Umbilical cord (tissue), 2 donors: ENCODE measurements at places on chromosomes 7 and 10. TPM values are rescaled to one million over a fixed set of nuclear protein-coding genes. Genes with fewer than 3 reads are reported as not detected.

DNA sequence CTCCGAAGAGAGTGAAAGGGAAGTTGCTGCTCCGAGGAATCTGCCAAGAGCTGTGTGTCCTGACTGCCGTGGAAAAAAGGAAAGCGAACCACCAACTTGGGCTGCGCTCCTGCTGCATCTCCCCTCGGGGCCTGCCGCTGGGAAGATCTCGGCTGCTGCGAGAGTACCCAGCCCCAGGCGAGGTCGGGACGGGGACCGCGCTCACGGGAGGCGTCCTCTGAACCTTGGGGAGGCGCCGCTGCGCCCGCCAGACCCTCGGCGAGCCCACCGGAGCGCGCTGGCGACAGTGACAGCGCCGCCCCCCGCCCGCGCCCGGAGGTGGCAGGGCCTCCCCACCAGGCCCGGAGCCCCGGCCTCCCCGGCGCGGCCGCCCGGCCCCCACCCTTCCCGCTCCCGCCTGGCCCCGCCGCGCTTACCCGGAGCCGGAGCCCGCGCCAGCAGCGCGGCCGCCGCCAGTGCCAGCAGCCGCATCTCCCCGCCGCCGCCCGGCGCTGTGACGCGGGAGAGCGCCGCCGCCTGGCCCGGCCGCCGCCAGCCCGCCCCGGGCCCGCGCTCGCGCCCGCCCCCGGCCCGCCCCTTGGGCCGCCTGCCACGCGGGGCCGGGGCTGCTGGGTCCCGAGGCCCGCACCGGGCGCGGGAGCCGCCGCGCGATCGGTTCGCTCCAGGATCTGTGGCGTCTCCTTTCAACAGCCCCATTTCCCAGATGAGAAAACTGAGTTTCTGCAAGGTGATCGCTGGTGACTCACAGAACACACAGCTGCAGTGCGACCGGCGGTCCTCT, at the start of gene VSTM4:
TSS of gene VSTM4 (minus strand) at position 508 of the 781 bp plus-strand sequence. CDS start at position 471, 37 bp downstream.
- DNase-seq: peak; percentile 72

DNA sequence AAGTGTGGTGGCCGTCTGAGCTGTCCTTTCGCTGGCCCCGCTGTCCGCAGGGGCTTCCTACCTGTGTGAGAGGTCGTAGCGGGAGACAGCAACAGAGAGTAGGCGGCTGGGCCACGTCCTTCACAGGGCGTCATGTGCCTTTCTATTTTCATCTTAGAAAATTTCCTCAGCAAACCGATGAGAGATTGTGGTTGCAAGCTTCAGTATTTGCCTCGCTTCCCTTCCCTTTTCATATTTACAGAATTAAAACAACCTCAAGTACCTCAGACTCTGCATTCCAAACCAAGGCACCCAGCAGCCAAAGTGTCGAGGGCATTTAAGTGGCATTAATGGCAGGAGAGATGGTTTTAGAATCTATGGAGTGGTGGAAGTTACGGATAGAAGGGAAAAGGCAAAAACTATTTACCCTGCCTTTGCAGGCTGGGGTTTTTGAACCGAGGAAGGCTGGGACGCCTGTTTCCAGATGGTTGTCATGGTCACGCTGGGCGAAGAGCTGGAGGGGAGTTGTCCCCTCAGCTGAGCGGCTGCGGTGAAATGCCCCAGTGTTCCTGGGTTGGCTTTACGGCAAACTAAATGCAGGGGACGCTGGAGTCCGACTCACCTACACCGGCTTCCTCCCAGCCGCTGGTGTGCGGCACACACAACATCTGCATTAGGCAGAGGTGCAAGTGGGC, 41.9 kb downstream of the WIPI2 start:
- peak; percentile 14 for DNase-seq

DNA sequence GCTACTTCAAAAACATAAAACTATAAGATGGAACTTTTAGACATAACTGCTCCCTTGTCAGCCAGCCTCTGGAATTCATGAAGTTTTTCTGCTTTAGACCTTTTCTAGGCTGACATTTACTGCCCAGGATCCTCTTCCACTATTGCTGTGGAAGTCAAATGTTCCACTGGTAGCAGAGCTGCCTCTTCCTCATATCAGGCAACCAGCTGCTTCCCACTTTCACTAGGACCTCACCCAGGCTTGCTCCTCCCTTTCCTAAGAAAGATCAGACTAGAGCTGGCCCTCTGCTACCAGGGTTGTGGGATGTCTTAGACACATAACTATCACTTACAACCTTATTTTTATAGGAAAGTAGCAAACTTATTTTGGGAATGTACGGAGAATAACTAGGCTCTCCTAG, 121.5 kb downstream of the CTTNBP2 start:
- no peak for DNase-seq

DNA sequence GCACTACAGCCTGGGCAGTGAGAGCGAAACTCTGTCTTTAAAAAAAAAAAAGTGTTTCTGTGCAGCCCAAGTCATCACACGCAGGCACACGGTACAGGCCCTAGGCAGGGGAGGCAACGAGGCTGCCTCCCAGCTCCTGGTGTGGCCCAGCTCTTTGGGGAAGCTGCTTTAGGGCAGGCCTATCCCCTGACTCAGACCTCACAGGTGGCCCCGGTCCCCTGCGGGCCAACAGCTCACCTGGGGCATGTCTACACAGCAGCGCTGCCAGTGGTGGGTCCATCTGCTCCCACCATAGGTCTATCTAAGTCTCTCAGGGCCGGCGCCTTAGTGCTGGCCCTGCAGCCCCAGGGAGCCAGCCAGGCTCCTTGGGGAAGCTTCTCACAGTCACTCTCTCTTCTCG, 31.4 kb downstream of the ZAN start:
- no peak for DNase-seq

DNA sequence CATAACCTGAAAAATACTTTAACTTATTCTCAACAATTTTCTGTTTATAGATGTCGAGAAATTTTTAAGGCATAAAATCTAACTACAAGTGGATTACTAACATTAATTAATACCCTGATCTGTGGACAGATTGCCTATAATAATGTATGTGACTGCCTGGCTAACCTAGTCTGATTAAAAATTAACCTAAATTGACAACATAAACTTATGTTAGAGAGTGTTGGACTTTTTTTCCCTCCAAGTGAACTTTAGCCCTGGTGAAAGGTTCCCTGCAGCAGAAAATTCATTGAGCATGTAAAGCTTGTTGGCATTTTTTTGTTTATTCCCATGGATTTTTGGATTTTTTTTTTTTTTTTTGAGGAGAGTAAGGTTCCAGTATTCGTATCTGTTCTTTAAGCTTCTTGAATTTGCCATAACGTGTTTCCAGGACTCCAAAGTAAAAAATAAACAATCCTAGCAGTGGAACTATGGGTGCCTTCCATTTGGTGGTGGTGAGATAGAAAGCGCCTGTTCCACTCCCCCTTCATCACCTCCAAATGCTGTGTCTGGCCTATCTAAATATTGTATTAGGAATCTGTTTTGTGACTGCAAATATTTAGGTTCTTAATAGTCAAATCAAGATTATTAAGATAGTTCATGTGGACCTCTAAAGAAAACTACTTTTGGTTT, 36.1 kb downstream of the NET1 start:
- DNase-seq: no peak

SEMA3D gene
- 43.1 TPM for total RNA-seq

PRKCQ gene
- total RNA-seq: 2.4 TPM

CHAT gene
- total RNA-seq: not detected

OR6B1 gene
- total RNA-seq: 4.3 TPM

DNA sequence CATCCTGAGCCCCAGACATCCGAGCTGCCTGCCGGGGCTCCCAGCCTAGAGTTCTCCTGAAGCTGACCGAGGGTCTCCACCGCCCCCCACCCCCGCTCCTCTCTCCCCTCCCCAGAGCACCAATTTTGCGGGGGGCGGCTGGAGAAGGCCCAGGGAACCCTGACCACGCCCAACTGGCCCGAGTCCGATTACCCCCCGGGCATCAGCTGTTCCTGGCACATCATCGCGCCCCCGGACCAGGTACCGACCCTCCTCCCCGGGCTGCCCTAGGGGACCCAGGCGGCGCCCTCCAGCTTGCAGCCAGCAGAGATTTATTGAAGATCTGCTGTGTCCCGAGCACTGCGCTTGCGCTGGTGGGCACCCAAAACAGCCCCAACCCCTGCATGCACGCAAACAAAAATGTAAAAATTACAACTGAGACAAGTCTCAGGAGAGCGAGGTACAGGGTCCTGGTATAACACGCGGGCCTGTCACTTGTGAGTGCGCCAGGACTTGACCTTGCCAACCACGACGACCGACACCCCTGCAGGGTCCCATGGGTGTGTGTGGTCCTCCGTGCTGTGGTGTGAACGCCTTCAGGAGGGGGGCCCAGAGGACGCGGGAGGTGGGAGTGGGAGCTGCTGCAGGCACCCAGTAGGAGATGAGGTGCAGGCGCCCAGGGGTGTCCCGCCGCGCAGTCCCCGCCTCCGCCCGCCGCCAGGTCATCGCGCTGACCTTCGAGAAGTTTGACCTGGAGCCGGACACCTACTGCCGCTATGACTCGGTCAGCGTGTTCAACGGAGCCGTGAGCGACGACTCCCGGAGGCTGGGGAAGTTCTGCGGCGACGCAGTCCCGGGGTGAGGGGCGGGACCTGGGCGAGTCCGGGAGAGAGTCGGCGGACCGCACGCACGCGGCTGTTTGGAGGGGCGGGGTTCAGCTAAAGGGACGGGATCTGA, 3.1 kb downstream of the PCOLCE start:
- no peak for DNase-seq

- no peak for DNase-seq
These were observed 15.8 kb downstream of the C10orf71 start for GRCh38 chr10:49314806-49315205.

SDK1 gene
- 7.9 TPM for total RNA-seq

CRTAC1 gene
- total RNA-seq: 2.2 TPM

DGKB gene
- total RNA-seq: 15.4 TPM

DNA sequence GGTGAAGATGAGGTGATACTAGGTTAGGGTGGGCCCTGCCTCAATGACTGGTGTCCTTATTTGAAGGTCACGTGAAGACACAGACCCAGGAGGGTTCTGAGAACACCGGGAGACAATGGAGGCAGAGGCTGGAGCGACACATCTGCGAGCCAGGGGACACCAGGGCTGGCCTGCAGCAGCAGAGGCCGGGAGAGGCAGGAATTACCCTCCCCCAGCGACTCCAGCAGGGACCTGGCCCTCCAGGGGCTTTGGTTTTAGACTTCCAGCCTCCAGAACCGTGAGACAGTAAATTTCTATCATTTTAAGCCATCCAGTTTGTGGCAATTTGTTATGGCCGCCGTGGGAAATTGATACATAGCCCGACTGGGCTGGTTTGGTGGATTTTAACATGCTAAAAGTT, 152.2 kb downstream of the DNAJB6 start:
- DNase-seq: no peak

- no peak for DNase-seq
These were observed 114.1 kb downstream of the ICA1 start for GRCh38 chr7:8147760-8148463.

DNA sequence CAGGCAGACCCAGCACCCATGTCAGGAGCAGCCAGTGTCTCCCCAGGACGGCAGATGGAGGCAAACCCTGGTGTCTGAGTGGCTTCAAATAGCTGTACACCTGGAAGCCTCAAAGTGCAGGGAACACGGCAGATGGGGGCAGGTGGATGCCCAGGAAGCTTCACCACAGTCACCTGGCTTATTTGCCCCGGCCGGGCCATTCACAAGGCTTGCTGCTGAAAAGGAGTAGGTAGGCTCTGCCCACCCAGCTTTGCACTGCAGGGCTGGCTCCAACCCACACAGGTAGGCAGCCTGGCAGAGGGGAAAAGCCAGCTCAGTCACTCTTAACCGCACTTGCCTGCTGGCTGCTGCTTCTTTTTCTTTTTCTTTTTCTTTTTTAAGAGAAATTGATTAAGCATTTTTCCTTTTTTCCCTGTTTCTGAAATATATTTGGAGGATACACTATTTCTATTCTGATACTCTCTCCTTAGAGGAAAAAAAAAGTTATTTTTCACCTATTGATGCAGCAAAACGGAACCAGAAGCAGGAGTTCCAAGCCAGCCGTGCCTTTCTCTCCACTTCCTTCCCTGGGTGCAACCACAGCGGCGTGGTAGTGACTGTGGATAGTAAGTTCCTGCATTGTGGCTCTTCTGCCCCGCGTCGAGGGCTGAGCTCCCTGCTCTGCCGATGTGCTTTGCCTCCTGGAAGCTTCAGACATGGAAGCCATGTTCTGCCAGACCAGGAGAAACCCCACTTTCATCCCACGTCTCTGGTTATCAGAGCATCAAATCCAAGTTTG, 118.3 kb downstream of the KLF6 start:
- DNase-seq: no peak

HOXA9 gene
- total RNA-seq: 18.8 TPM

GRCh38 chr7:16431646-16432424, 10.5 kb upstream of the CRPPA start:
- DNase-seq: peak; percentile 23

DNA sequence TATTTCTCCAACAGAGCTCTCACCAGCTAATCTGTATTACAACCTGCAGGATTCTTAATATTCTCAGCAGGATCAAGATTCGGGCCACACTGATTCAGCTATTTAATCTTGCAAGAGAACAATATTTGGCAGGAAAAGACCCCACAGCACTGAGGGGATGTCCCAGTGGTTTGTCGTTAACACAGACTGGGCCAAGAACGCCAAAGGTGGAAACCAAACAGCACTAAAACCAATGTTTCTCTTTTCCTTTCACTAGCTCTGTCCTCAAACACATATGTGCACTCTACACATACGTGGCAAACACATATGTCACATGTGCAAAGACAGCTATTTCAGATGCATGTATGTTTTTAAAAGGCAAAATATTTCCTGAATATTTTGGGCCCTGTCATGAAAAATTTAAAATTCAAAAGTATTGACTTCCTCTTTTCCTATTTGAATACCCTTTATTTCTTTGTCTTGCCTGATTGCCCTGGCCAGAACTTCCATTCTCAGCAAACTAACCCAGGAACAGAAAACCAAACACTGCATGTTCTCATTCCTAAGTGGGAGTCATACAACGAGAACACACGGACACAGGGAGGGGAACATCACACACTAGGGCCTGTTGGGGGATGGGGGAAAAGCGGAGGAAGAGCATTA, 51.7 kb upstream of the NEBL start:
- no peak for DNase-seq

- DNase-seq: no peak
These were observed 172.5 kb downstream of the IPMK start for GRCh38 chr10:58094985-58095718.

DNA sequence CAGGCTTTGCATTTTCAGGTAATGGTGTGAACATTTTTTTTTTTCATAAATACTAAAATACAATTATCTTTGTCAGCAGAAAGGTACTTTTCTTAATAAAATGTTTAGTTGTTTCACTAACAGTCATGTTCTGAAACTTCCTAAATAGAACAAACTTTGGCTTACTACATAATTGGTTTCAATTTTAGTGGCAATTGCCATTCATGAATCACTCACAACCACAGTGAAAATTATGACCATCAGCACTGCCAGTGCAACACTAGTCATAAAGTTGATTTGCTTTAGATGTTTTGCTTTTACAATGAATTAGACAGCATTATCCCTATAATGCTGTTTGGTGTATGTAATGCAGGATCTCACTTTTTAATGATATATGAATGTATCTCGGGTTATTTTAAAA, 297.6 kb upstream of the PLXDC2 start:
- no peak for DNase-seq

DNA sequence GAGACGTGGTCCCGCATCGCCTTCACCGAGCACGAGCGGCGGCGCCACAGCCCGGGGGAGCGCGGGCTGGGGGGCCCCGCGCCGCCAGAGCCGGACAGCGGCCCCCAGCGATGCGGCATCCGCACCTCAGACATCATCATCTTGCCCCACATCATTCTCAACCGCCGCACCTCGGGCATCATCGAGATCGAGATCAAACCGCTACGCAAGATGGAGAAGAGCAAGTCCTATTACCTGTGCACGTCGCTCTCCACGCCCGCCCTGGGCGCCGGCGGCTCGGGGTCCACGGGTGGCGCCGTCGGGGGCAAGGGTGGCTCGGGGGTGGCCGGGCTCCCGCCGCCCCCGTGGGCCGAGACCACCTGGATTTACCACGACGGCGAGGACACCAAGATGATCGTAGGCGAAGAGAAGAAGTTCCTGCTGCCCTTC, 737 bp downstream of the CNNM2 start:
- DNase-seq: no peak
